ENCODE measurements at places on chromosomes 6 and 20.

DNA sequence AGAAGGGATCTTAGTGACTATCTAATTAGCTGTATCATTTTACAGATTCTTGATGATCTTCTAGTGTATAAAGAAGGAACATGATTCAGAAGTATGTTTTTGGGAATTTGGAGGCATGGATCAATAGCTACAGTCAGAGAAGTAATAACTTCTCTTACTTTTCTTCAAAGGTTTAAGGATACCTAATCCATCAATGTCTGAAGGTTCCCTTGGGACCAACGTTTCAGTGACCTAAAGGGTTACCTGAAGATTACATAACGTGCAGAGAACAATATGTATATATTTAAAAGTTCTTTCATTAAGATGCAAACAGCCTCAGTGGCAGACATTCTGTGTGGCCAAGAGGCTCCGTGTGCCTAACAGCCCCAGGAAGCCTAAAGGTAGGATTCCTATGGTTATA is 3.2 kb downstream of the HDAC2 start:
- ATAC-seq = no peak

DNA sequence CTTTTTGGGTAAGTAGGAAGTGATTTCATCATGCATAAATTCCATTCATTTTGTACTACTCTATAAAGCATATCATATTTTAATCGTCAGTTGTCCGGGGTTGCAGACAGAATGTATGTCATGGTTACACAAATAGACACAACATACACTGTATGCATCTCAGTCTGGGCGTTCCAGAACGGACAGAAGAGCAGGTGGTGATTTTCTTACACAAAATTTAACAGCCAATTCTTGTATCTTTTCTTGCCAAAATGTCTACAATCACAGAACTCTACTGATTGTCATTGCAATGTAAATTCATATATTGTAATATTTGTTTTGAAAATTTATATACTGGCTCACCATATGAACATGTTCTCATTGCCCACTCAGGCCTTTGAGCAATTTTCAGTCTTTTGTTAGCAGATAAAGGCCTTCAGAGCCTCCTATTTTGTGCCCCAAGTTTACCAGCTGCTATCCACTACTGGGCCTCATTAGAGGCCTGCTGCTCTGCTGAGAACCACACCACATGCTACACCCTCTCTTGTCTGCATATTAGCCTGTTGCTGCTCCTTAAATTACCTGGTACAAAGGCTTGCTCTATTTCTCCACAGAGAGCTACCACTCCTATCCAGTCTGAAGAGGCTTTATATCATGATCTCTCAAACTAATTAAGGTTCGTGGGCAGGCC is 61.5 kb downstream of the PRDM13 start:
- ATAC-seq = no peak

GRCh38 chr6:16345449-16346330 is 107.3 kb downstream of the GMPR start:
- ATAC-seq = no peak

DNA sequence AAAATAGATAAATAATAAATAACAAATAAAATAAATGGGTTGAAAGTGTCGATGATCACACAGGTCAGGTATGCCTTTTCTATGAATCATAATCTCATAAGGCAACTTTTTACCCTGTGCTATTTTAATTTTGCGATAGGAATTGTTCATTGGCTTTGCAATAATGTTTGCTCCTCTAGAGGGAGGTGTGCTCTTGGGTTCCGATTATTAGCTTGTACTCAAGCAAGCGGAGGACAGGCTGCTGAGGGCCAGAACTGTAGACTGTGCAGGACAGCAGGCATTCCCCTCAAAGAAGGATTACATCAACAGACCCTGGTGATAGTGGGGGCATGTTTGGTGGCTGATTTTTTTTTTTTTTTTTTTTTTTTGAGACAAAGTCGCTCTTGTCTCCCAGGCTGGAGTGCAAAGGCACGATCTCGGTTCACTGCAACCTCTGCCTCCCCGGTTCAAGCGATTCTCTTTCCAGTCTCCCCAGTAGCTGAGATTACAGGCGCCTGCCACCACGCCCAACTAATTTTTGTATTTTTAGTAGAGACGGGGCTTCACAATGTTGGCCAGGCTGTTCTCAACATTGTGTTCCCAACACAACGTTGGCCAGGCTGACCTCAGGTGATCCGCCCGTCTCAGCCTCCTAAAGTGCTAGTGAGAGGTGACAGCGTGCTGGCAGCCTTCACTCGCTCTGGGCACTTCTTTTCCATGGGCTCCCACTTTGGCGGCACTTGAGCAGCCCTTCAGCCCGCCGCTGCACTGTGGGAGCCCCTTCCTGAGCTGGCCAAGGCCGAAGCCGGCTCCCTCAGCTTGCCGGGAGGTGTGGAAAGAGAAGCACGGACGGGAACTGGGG is 35.6 kb downstream of the RIOK1 start:
- ATAC-seq = no peak

- ATAC-seq = no peak
These were observed 82.9 kb upstream of the TSHZ2 start for GRCh38 chr20:52889225-52889624.

DNA sequence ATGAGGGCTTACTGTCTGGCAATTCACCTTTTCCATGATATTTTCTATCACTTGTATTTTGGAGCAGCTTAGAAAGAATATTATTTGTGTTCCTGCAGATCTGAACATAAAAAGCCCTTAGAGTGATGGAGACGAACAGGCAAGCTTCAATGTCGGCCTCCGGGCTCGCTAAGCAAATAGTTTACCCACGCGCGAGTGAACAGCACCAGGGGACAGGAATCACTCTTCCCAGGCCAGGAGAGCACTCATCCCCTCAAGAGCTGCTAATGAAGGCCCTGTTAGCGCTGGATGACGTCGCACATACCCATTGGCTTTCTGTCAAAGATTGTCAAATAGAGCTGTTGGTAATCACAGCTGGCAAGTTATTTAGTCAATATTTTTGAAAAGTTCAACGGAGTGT is 395.7 kb downstream of the ZFAND3 start:
- no peak for ATAC-seq

DNA sequence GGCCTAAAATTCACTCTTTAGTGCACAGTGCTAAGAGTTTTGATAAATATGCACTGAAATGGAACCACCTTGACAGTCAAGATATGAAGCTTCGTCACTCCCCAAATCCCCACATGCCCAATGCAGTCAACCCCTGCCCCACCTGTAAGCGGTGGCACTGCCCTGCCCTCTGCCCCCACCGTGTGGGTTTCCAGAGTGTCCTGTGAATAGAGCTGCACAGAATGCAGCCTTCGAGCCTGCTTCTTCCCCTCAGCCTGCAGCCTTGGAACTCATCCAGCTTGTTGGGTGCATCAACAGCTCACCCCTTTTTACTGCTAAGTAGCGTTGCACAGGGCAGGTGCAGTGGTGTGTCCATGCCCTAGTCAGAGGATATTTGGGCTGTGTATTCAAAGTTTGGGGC is 216.3 kb downstream of the SYNDIG1 start:
- no peak for ATAC-seq

GRCh38 chr6:3614918-3615317 is 136.6 kb downstream of the PXDC1 start:
- no peak for ATAC-seq

DNA sequence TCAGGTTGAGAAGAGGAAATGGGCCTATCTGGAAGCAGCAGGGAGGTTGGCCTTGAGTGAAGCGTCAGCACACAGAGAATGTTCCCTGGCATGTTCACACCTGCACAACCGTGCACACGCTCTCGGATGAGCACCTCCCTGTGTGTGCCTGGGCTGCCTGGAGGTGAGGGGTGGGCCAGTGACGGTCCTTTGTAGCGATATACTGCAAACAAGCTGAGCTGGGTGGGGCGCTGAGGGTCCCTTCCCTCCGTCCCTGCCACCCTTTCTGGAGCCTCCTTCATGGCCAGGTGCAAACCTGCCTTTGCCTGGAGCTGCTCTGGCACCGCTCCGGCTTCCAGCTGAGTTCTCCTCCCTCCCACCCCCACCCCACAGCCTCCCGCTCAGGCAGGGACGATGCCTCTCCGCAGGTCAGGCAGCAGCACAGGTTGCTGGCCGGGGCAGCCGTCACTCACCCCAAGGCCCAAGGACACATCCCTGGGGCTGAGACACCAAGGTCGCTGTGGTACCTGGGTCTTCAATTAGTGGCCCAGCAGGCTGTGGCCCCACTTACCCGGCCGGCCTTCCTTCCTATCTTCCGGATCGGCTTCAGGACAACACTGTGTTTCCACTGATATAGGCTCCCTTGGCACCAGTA is 111.6 kb downstream of the ERMARD start:
- no peak for ATAC-seq

- no peak for ATAC-seq
These were observed 18.3 kb upstream of the MUC21 start for GRCh38 chr6:30965140-30965601.

DNA sequence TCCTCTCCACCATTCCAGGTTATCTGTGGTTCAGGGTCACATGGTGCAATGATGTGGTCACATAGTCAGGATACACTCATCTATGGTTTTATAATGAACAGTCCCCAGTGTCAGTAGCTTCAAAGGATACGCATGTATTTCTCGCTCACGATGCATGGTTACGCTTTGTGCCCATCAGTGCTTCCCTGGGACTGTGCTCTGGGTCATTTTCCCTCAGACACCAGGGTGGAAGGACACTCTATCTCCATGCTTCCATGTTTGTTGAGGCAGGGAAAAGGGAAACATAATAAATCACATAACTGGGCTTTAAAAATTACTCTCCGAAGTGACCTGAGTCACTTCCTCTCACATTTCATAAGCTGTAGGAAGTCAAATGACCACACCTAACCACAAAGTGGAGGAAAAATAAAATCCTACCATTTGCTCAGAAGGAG is 394.8 kb upstream of the NOX3 start:
- no peak for ATAC-seq

DNA sequence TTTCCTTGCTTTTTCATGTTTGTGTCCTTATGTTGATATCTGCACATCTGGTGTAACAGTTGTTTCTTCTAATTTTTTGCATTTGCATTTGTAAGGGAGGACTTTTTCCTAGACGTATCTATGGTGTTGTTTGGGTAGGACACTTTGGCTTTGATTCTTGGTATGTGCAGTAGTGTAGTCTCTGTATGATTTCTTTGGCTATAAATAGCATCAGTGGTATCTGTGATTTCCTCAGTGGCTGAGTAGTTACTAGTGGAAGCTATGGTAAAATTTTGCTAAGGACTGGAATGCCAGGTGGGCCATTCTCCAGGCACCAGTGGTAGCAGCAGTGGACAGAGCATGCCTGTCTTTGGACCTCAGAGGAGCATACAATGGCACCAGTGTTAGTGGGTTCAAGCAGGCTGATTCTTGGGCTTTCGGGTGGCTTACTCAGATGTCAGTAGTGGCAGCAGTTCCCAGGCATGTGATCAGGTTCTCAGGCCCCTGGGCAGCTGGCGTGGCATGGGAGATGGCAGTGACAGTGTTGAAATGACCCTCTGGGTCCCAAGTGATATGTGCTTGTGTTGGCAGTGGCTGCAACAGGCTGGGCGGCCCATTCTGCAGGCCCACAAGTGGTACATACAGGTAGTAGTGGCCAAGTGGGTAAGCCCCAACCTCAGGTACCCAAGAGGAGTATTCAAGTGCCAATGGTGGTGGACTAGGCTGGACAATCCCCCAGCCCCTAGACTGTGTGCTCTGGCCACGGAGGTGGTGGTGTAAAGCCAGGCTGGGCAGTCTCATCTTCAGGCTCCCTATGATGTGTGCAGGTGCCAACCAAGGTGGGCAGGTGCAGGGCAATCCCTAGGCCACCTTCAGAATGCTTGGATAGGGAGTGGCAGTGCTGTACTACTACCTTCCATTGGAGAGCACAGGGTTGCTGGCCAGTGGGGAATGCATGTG is 54.5 kb downstream of the PLCG1 start:
- ATAC-seq = no peak

GRCh38 chr6:99289701-99290100 is 59.8 kb downstream of the FAXC start:
- ATAC-seq = no peak

- no peak for ATAC-seq
These were observed 72.4 kb upstream of the LAMP5 start for GRCh38 chr20:9441948-9442347.

DNA sequence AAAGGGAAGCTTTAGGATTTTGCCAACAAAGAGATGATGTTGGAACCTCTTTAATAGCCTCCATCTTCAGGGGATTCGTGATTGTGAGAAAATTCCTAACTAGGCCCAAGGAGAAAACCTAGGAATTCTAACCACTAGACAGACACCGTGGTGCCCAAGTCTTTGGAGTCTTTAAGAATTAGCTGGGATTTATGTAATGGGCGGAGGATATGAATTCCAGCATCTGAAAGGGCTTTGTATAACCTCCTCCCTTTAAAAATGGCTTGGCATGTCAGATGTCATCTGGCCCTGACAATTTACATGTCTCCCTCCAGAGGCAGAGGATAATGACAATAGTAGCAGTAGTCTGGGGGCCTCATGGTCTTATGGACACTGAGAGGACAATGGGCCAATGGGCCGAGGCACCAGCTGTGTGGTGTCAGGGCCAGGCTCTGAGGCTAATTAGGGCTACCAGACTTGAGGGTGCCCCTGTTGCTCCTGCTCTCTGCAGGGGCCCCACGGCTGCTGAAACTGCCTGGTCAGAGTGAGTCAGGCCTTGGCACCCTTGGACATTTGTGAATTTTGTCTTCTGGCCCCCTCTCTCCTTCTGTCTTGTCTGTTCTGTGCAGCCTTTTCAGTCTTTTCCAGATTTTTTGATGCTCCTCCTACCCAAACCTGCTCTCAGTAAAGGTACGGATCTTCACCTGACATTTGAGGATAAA is 113.9 kb downstream of the EDN1 start:
- no peak for ATAC-seq

GRCh38 chr6:169971081-169971861 is 219.8 kb downstream of the ERMARD start:
- no peak for ATAC-seq

GRCh38 chr6:18308070-18308735 is 43.9 kb upstream of the DEK start:
- ATAC-seq = no peak

- ATAC-seq = peak; percentile 78
These were observed 18.9 kb upstream of the SYNJ2 start for GRCh38 chr6:157962601-157963302.

DNA sequence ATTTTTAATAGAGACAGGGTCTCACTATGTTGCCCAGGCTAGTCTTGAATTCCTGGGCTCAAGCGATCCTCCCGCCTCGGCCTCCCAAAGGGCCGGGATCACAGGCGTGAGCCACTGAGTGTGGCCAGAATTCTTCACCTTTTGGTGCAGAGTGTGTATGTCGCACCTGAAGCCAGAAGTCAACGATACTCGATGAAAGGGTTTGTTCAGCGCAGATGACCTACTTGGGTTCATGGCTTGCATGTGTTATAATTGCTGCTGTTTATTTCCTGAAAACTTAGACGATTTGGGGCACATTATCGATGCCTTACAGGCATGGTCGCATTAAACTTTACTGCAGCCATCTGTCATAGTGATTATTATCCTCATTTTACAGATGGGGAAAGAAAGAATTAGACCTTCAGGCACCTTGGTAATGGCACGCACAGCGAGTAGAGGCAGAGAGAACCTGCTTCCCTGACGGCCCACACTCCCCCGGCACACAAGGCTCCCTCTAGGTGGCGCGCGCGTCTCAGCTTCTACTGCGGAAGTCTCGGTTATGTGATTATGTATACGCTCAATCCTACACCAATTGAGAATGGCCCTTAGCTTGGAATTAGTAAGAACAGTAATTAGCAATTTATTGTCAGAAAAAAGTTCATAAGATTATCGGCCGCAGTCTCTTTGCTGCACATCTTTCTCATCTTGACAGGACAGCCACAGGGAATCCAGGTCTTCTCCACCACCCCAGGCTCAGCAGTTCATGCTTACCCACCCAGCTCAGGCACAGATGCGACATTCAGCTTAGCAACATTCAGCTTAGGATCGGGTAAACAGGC is 212.8 kb upstream of the PROKR2 start:
- ATAC-seq = peak; percentile 92

GRCh38 chr20:5234158-5234557 is 82.6 kb downstream of the PROKR2 start:
- ATAC-seq = no peak

All from activated CD4-positive, CD25-positive, alpha-beta regulatory T cell treated with anti-CD3 and anti-CD28 coated beads, Interleukin-2, amount 50 U/mL, for 24 hours (primary cell).